ENCODE measurements at places on chromosomes 7 and 10.

DNA sequence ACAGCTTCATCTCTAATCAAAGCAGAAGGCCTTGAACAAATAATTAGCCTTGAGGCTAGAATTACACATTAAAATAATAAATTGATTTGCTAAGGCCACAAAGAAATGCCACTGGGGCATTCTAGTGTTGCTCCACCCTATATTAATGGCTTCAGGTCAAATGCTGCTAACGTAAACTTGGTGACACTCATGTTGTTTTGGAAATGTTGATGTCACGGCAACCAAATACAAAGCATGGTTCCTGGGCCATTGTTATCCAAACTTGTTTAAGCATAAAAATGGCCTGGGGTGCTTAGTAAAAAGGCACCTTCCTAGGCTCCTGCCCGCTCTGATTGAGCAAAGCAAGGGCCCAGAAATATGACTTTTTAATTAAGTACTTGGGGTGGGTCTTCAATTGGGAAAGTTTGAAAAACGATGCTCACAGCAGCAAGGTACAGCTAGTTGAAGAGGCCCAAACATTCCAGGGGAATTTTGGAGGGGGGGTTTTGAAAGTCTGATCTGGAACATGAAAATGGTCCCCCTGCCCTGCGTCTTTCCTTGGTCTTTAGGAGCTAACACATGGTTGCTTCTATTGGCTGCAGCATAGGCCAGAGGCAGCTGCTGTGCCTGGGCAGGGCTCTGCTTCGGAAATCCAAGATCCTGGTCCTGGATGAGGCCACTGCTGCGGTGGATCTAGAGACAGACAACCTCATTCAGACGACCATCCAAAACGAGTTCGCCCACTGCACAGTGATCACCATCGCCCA is 67.8 kb downstream of the ABCC2 start:
- no peak for DNase-seq

GRCh38 chr7:143477501-143478150 is at the start of gene TAS2R41:
TSS of gene TAS2R41 (plus strand) at chr7:143477873. CDS start at chr7:143477873, 0 bp downstream.
- DNase-seq: no peak

DNA sequence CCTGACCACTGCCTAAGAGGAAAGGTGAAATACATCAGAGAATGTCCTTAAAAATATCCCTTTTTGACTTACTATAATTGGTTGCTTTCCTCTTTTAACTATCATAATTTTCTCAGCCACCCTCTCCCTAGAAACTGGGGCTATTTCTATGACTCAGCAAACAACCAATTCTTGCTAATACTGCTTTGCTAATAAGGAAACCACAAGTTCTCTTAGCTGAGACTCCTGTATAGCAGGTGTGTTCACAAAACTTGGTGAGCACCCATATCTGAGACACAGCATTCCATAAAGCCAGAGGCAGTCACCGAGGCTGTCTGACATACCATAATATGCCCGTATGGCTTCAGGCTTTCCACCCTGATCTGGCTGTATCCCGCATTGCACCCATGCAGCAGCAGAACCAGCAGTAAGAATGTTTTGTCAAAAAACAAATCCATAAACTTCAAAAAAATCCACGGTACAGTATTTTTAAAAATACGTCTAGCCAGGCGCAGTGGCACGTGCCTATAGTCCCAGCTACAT is 191.7 kb upstream of the C7orf33 start:
- DNase-seq: no peak

DNA sequence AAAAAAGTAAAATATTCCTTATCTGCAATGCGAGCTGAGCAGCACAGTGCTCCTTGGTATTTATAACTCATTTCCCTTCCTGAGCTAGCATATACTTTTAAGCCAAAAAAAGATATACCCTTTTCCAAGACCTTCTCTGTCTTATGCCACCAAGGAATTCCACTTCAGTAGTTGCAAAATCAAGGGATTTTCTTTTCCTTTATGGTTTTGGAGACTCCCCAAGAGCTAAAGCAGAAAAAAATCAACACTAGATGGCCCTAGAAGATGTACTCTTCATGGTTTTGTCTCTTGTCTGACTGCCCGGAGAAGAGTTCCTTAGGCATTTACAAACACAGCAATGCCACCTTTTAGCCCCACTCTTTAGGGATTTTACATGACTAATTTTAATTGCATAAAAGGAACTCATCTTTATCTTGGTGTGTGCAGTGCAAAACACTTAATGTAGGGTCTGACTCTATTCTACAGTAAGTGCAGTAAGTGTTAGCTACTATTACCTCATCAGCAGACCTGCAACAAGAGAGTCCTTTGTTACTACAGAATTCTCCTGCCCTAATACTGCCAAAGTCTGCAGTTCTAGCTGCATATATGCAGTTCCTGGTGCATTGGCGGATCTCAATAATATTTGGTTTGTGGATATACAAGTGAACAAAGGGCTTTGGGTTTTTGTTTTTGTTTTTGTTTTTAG is 443.3 kb downstream of the GFRA1 start:
- no peak for DNase-seq

DNA sequence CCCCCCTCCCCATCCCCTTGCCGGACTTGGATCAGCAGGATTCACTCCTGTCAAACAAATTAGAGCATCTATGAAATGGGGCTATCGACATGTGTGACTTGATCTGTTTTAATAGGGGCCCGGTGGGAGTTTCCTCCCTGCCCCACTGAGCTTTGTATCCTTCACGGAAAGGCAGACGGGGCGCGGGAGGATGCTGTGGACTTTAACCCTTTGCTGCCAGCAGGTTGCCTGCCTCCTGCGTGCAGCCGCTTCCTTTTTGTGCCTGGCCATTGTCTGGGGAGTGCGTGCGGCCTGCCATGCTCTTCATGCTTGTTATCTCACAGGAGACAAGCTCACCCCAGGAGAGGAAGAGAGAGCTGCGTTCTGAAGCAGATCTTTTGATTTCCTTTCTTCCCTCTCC is 512.8 kb upstream of the GALNT17 start:
- no peak for DNase-seq

DNA sequence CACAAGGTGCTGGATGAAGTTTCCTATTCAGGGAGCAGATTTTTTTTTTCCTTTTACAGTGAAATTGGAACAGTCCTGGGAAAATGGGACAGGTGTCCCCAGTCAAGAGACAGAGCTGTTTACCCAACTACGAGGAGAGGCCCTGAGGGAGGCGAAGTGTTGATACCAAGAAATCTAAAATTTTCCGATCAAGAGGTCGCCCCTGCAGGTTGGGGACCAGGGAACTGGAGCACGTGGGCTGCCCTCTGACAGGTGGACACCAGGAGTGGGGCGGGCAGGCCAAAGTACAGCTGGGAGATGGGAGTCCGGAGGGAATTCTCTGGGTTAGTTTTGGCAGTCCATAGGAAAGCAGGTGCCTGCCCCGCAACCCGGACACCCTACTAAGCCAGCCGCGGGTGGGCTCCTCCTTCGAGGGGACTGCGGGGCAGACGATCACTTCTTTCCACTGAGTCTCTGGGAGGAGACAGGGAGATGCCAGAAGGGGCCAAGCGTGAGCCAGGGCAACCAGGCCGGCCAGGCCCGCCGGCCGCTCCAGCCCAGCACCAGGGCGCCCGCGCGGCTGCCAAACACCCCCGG is 965 bp upstream of the CAMK1D start:
- no peak for DNase-seq

DNA sequence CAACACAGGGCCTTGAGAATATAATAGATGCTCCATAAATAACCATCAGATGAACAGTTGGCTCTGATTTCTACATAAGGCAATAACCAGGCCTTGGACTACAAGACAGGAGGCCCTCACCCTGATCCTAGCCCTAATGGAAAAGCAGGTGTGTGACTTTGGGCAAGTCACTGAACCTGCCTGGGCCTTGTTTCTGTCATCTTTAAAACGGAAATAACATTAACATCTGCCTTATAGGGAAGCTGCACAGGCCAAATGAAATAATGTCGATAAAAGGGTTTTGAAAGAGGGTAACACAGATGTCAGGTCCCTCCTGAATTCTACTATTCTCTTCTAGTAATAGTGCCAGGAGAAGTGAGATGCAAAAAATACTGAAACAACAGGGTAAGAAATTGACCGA is 20.7 kb downstream of the PIK3AP1 start:
- no peak for DNase-seq

- DNase-seq: no peak
These were observed 10.6 kb upstream of the GRB10 start for GRCh38 chr7:50793120-50793946.

DNA sequence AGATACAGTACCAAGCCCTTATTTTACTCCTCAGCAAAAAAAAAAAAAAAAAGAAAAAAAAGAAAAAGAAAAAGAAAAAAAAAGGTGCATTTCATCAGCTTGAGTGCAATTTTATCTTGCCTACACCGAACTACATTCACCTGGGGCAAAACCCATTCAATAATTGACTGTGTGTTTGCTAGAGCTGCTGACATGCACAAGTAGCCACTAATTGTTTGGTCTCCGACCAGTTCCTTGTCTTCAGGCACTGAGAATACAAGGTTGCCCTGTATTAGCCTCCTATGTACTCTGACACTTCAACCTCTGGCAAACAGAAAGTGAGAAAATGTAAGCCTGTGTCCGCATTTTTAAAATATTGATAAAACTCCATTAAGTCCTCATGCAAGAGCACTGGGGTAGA is 1579.4 kb upstream of the LRRTM3 start:
- no peak for DNase-seq

- no peak for DNase-seq
These were observed 2.9 kb upstream of the CFAP46 start for GRCh38 chr10:132945125-132945893.

GRCh38 chr10:34216348-34216945 is 598.6 kb downstream of the PARD3 start:
- no peak for DNase-seq

- DNase-seq: no peak
These were observed 61.7 kb upstream of the PPIF start for GRCh38 chr10:79285315-79286197.

DNA sequence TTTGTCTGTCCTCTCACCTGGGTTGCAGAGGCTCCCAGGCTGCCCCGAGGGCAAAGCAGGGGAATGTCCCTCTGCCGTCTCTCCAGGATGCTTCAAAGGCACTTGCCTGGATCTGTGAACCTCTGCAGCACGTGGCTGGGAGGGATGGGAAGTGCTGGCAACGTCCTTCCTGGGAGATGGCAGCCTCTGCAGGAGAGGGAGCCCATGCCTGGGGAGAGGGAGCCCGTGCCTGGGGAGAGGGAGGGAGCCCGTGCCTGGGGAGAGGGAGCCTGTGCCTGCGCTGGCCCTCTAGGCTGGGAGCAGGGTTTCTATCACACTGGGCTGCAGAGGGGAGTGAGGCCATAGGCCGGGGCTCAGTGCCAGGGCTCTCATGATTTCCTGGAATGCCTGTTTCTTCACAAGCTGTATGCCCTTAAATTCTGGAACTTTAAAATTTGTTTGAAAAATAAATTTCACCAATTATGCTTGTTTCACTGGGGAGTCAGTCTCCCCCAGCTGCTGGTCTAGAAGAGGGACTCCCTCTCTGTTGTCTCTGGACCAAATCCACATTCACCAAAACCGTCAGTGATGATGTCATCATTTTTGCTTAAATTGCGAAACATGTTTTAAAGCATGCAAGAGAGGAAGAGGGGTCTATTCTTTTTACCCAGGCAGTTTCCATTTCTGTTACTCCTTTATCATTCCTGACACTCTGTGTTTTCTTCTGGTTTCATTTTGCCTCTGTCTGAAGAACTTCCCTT is 135.7 kb downstream of the DNAJB6 start:
- no peak for DNase-seq

- DNase-seq: no peak
These were observed 47.0 kb downstream of the KCNMA1 start for GRCh38 chr10:77590344-77591237.

DNA sequence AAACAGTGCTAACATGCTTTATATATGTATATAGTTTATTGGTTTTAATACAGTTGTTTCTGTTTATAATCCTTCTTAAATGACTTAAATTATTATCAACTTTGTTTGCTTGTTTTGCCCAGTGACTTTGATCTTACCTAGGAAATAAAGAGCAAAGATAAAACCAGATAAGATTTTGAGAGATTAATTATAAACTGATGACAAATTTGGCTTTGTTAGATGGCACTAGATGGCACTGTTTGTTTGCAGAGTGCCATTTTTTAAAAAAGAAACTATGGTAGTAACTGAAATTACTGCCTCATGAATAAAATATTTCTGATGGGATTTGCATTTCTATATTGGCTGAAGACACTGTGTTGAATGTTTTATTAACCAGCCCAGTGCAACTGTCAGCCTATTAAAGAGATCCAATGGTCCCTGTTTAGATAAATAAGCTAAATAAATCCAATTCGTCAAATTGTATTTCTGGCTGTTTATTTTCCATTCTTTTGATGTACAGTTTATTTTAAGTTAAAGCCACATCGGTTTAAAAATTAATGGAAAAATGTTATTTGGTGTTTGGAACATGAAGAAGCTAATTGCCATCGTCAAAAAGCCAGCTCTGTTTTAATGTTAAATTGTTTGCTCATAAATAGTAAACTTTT is 28.7 kb downstream of the VTI1A start:
- DNase-seq: no peak

- DNase-seq: no peak
These were observed 11.6 kb downstream of the ADAMTS14 start for GRCh38 chr10:70683940-70684339.

DNA sequence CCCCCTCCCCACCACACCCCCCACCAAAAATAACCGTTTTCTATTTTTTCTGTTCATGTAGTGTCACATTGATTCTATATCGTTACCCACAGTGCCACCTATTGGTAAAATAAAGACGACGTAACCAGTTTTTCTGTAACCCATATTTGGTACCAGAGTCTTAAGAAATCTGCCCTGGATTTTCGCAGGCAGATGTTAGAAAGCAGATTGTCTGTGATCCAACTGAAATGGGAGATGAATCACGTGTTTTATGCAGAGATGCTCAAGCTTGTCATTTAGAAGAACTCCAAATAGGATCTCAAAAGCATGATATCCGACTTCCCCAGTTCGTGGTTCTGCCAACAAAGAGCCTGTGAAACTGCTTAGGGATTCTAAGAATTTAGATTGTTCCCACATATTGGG is 261.1 kb upstream of the CSTF2T start:
- DNase-seq: peak; percentile 15

DNA sequence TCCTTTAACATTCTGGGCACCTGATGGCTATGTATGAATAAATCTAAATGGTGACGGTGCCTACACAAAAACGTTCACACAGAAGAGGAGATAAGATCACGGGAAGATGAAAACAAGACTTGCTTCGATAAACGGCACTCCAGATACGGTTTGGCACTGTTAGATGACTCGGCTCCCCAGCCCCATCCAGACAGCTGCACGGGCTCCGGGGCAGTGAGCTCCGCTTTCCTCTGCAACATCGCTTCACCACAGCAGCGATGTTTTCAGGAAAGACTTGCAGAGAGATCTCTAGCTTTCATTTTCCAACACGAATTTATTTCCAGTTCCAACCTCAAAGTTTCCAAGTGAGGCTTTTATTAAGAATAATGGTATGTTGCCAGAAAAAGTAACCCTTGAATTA is 132.1 kb downstream of the KLF6 start:
- no peak for DNase-seq

DNA sequence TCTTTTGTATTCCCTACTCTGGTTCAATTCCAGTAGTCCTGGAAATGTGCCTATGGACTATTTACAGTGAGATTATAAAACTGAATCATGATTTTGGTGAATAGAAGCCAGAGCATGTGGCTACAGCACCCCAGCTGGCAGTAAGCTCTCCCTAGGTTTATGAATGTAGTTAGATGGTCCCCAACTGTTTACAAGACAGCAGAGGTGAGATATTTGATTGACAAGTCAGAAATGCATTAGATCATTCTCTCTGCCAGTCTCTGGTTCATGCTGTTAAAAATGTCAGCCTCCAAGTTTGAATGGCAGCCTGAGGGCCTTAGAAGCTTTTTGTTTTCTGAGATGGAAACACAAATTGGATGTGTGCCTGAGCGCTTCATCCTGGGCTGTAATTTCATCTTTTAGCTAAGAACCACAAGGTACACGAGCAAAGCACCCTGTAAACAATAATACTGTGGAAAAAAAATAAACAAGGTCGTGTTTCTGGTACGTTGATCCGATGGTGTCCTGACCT is 85.0 kb downstream of the BTRC start:
- no peak for DNase-seq

All from HS-27A (cell line).